Cerebellar cortex (tissue), 1 donor: ENCODE measurements at places on chromosomes 5 and 9.

GRCh38 chr9:134100040-134100439, 32.2 kb upstream of the BRD3 start:
- DNase-seq: no peak

GRCh38 chr9:69580582-69581214, 91.5 kb downstream of the APBA1 start:
- no peak for DNase-seq

DNA sequence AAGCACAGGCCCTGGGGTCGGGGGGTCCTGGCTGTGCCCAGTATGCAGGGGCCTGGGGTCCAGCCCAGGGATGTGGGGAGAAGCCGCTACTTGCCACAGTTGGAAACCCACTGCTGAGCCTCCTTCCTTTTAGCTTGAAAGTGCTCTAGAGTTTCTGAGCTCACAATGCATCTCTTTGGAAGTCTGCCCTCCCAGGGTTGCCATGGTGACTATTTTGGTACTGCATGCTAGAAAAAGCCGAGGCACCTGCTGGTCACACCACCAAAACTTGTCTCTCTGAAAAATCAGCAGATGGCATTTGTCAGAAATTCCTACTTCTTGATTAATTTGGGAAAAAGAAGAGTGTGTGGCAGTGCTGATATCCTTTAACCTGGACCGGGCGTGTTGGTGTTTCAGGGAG, 151.8 kb downstream of the SEC61B start:
- DNase-seq: peak; percentile 96

GRCh38 chr5:172852490-172853354, 18.7 kb downstream of the ERGIC1 start:
- no peak for DNase-seq

DNA sequence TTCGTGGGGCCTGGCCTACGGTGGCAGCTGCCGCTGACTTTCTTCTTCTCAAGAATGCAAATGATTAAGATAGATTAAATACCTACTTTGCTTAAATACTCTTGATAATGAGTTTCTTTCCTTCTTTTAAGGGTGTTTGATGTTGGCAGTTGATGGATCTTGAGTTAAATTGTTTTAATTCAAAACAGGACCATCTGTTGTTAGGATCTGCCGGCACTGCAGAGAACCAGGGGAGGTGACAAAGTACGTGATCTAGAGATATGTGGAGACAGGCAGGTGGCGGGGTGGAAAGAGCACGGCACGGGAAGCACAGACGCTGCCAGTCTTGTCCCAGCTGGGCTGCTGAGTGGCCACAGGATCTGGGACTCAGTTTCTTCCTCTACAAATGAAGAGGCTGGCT, 37.9 kb downstream of the MED27 start:
- DNase-seq: peak; percentile 39

DNA sequence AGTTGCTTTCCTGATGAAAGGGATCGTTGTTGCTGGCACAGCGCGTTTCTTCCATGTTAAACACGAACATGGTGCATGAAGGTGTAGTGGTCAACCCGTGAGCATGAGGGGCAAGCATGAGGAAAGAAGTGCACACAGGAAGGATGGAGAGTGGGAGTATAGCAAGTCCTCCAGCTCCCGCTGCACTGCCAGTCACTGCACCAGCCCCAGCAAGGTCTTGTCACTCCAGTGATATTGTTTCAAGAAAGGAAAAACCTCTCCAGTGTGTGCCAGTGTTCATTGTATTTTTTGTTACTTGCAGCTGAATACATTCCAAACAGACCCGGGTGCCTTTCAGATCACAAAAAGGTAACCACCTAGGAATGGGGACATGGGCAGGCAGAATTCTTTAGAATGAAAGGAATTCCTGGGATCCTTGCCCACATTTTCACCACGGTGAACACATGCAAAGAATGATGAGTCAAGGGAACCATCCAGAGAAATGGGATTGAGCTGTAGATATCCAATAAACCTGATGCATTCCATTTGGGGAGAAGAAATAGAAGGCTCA, 186.3 kb downstream of the AOPEP start:
- peak; percentile 39 for DNase-seq

- peak; percentile 42 for DNase-seq
Observed at GRCh38 chr5:5271786-5272321, 131.7 kb downstream of the ADAMTS16 start.

DNA sequence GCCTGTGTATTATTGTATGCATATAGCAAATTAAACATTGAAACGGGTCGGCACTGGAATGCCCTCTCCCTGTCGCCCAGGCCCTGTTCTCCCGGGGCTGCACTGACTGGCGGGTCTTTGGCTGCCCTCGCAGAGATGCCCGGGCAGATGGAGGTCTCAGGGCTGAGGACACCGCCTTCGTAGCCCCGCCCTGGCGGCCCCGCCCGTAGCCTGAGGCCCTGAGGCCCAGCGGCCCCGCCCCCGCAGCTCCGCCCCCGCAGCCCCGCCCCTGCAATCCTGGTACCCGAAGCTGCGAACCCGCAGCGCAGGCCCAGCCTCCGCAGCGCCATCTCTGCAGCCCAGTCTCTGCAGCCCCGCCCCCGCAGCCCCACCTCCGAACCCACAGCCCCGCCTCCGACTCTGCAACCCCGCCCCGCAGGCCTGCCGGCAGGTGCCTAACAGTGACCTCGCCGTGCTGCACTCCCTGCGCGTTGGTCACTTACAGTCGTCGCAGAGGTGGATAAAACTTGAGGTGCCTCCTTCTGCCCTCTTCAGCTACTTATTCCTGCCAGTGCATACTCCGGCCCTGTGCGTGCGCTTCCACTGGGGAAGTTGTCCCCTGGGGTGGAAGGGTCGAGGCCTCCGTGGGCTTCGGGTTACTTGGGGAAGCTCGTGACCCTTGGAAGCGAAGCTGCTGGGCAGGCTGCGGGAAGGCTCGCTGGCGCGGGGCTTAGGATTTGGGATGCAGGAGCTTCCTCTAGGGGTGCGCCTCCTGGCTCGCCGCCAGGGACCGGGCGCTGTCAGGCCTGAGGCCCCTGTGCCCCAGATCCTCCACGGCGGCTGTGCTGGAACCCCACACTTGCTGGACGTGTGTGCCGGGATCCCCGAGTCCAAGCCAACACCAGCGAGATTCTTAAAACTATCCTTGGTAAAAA, 72.3 kb downstream of the ICE1 start:
- peak; percentile 83 for DNase-seq

GRCh38 chr9:93953496-93954433, 1.4 kb downstream of the BARX1 start:
- DNase-seq: no peak
